ENCODE measurements at places on chromosomes 2 and 18.

- DNase-seq: no peak
Observed at GRCh38 chr18:38663270-38663669, 1097.7 kb upstream of the CELF4 start.

- no peak for DNase-seq
Observed at GRCh38 chr2:188619146-188619545, 327.5 kb downstream of the GULP1 start.

- DNase-seq: no peak
Observed at GRCh38 chr2:157052685-157053224, 204.8 kb upstream of the GALNT5 start.

GRCh38 chr18:67478249-67478648 is 38.3 kb downstream of the DSEL start:
- no peak for DNase-seq

DNA sequence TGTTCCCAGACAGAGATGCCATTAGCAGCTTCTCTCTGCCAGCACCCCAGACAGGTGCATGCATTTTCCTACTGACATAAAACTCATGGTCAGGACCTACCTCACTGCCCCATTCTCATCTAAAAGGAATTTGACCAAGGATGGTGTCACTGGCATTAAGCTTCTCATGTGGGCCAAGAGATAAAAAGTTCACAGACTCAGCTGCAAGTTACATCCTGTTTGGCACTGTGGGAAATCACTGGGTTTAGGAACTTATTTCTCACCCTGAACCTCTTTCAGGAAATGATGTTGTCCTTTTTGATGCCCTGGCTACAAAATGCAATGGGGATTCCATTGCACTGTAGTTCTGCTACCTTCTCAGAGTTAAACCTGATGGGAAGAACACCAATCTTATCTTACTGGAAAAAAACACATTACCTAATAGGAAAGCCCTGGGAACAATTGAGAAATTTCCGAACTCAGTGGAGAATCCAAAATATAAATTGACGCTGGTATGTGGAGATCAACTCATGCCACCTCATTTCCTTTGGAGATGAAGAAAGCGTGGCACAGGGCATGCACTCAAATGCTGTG is 252.1 kb upstream of the COPS8 start:
- no peak for DNase-seq

GRCh38 chr2:202278036-202278760 is 12.6 kb downstream of the NOP58 start:
- DNase-seq: no peak

GRCh38 chr18:64982414-64983055 is 768.3 kb upstream of the CDH7 start:
- no peak for DNase-seq

GRCh38 chr2:85669549-85669948 is 1.6 kb upstream of the SFTPB start:
- DNase-seq: no peak

DNA sequence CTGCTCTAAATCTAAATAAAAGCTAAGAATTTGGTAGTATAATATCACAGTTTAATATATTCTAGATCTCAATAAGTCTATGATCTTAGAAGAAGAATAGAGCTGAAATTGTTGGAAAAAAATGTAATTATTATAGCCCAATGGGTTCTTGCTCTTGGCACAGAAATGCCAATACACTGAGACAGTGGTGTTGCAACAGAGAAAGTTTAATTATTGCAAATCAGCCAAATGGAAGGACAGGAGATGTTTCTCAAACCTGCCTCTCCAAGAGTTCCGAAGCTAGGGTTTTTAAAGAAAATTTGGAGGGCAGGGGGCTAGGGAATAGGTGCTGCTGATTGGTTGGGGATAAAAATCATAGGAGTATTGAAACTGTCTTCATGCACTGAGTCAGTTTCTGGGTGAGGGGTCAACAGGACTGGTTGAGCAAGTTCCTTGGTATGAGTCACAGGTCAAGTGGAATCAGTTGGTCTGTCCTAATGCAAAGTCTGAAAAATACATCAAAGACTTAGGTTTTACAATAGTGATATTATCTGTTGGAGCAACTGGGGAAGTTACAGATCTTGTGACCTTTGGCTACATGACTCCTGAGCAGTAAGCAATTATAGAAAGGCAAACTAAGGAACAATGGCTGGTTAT is 228.6 kb downstream of the CD226 start:
- DNase-seq: no peak

- DNase-seq: no peak
Observed at GRCh38 chr2:137879121-137879520, 85.2 kb upstream of the HNMT start.

DNA sequence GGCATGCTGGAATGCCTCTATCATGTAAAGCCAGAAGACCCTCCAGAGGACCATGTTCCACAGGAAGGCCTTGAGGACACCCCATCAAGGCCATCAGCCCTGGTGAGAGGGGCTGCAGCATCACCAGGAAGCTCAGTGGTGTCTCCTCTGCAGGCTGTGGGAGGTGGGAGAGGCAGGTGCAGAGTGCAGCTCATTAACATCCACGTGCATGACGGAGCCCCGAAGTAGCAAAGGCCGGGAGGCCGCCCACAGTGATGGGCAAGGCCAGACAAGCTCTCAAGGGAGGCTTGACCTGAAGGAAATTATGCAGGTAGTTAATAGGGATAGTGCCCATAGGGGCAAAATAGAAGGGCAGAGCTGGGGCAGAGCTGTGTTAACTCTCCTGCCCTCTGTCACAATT is 30.3 kb upstream of the SMCHD1 start:
- DNase-seq: no peak

DNA sequence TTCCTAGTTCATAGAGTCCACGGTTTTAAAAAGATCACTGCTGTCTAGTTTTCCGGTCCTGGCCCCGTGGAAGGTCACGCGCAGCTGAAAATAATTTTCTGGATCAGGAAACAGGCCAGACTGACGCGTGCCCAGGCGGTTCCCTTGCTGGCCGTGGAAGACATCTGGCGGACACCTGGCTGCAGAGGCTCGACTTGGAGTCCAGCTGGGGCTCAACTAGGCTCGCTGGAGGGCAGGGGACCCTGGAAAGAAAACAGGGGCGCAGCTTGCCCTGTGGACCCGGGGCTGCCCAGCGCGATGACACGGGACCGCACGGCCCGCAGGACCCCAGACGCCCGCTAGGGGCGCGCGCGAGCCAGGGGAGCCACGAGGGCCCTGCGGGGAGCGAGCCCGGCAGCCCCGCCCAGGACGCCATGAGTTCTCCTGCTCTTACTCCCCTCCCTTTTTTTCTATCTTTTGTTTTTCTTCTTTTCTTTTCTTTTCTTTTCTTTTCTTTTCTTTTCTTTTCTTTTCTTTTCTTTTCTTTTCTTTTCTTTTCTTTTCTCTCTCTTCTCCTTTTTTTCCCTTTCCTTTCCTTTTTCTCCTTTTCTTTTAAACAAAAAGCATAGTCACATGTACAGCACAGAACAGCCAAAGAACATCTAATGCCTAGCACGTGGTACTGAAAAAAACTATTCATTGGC is 43.2 kb upstream of the UBE2F start:
- peak; percentile 90 for DNase-seq

DNA sequence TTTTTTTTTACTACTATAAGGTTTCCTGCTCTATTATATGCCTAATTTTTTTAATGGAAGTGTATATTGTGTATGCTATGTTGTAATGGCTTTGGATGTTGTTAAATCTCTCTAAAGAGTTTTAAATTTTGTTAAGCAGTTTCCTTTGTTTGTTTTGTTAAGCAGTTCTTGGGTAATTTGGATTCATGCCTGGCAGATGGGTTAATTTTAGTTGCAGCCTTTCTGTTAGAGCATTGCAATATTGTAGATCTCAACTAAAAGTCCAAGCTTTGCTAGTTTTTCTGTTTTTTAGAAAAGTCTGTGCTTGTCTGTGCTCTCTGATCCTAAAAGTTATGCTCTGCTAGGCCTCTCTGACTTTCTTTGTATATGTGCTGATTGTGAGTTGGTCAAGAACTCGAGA is 1229.0 kb upstream of the NRXN1 start:
- DNase-seq: no peak

DNA sequence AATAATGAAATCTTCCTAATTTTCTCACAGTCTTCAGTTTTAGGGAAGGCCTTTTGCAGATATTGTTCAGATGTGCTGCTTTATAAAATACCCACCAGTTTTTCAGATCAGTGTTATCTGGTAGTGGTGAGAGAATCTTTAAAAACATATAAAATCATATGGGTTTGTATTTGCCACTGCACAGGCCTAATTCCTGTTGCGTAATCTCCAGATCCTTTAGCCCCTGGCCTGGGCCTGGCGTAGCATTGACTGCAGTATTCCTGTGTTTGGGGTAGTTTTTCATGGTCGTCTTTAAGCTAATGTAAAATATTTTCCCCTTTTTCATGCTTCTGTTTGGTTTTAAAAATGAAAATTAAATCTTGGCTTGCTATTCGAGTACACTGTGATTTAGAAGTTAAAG is 43.2 kb downstream of the TSHZ1 start:
- DNase-seq: no peak

GRCh38 chr2:111219285-111219684 is 98.6 kb downstream of the BCL2L11 start:
- DNase-seq: peak; percentile 23

GRCh38 chr2:17959833-17960232 is 81.4 kb downstream of the KCNS3 start:
- no peak for DNase-seq

DNA sequence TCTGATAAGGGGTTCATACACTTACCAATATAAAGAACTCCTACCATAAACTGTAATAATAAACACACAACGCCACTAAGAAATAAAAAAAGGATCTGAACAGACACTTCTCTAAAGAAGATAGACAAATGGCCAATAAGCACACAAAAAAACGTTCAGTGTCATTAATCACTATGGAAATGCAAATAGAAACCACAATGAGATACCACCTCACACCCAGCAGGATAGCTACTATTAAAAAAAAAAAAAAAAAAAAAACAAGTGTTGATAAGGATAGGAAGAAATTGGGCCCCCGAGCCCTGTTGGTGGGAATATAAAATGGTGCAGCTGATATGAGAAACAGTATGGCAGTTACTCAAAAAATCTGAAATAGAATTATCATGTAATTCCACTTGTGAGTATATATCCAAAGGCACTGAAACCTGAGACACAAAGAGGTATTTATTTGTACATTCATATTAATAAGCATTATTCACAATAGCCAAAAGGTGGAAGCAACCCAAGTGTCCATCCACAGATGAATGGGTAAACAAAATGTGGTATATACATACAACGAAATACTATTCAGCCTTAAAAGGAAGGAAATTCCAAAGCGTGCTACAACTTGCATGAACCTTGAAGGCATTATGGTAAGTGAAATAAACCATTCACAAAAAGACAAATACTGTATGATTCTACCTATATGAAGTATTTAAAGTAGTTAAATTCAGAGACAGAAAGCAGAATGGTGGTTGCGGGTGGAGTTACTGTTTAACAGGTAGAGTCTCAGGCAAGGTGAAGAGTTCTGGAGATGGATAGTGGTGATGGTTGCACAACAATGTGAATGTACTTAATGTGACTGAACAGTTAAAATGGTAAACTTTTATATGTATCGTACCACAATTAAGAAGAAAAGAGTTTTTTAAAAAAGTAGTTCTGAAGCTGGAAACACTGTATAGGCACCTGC is 17.9 kb downstream of the REV1 start:
- peak; percentile 86 for DNase-seq

DNA sequence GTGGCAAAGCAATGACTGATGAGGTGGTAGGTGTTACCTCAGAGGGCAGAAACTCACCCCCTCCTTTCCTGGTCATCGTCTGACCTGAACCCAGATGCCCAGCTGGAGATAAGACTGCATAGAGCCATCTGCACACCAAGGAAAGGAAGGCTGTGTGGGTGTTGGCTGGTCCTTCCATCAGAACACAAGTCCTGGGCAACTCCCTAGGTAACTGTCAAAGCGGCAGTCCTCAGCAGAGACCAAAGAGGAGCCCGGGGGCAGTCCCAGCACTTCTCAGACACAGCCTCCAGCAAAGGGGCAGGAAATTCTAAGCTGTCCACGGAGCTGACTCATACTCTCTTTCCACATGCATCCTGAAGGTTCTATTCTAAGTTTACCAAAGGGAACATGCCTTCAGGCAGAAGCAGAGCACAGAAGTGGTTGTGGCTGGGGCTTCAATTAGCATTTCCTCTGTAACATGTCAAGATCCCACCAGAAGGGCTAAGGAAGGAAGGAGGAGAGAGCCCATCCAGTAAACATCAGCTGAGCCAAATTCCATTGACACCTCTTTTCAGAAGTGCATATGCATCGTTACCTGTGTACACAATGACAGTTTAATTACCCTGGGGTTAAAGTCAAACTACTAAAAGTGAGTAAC is 54.7 kb downstream of the SPRED2 start:
- DNase-seq: peak; percentile 72

DNA sequence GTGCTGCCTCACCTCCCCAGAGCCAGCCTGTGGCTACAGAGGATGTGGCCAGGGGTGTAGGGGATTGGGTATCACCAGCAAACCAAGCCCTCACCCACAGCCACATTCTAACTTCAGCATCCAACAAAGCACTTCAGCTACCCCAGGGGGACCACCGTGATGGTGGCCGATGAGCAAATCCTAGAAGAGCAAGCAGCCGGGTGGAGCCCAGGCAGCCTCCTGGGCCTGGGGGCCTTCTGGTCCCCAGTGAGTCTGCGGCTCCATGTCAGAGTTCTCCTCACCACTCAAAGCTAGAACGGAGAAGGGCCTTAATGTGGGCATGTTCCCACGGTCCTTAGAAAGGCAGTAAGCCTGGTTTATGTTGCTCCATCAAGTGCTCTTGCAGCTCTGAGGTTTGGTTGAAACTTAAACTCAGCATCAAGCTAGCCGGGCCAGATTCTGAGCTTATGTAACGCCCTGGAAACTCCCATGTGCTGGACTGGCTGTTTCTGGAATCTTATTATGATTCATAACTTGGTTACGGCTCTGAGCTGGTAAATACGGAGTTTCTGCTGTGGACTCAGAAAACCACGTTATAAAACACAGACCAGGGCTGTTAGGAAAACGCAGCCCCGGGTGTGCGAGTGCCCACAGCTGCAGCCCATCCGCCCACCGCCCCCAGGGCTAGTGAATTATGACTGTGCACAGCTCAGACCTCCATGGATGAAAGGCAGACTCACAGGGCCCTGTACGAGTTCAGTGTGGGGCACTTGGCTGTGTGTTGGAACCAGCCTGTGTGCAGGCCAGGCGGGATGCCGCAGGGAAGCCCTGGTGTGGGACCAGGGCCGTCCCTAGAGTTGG is 99.8 kb downstream of the SEPTIN10 start:
- no peak for DNase-seq

DNA sequence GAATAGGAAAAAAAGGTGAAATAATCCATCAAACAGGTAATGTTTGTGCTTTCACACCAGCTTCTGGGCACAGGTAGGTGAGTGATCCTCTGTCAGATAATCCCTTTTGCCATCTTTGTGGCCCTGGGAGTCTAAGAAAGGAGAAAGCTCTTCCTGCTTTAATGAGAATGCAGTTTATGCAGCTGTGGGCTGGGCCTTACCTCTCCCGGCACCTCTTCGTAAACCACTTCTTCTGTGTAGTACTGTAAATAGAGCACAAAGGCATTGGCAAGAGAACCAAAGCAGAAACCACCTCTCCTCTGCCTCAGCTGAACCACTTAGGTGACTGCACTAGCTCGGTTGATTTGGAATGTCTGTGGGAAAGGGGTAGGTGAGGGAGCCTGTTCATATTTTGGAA is 4.9 kb downstream of the NEB start:
- DNase-seq: no peak

All from hematopoietic multipotent progenitor cell treated with erythropoietin and hydrocortisone succinate and interleukin-3 and kit ligand, for 4 days (in vitro differentiated cells).